ENCODE measurements at places on chromosomes 13 and 19.

DNA sequence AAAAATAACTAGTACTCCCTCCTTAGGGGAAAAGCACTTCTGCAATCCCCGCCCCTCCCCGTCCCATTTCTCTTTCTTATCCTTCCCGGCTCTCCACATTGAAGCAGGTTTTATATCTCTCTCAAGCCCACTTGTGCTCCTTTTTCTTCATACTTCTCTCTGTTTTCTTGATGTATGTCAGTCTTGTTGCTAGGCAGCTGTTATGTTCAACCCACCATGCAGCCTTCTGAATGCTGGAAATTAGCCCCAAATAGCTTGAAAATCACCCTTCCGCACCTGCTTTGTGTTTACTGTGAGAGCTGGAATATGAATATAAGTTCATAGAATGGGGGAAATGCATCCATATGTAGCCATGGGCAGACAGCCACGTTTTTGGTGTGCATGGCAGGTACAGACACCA, 461.4 kb downstream of the MYO16 start:
- no peak for DNase-seq

GRCh38 chr19:13606156-13606555, 99.9 kb upstream of the CACNA1A start:
- no peak for DNase-seq

DNA sequence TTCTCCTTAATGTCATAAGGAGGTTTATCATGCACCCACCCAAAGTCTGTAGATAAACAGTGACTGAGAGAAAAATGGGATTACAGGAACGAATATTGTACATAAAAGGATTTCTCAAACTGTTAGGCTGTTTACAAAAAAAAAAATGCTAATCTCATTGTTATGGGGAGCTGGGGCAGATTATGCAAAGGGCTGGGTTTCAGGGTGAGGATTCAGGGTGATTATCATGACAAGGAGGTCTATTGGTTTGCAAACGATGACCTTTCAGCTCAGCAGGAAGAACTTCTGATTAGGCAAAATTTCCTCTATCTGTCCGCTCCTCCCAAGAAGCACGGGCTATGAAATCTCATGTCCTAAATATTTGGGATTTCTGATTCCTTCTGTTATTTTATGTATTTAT, 41.4 kb downstream of the NLRP12 start:
- DNase-seq, result no peak

DNA sequence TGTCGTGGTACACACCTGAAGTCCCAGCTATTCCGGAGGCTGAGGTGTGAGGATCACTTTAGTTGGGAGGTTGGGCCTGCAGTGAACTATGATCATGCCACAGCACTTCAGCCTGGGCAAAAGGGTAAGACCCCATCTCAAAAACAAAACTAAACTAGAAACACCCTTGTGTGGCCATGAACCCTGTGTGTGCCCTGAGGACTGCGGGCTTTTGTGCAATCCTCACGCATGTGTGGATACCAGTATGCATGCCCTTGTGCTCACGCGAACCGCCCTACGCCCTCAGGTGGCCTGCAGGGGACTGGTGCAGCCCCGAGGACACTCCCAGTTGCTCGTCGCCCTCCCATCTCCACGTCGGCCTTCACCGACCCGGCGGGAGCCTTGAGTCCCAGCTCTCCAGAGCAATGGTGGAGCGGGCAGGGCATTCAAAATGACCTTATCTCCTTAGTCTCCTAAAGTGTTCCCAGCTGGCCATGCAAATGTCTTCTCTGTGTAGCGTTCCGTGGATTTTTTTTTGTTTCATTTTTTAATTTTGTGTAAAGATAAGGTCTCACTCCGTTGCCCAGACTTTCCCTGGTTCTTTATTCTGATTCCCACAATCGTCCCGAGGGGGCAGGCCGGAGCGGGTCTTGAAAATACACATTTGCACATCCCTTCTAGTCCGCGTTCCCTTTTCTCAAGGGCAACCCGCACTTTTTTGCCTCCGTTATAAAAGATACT, 868 bp upstream of the EGLN2 start:
- peak; percentile 43 for DNase-seq

GRCh38 chr13:97328222-97328790, 105.7 kb upstream of the RAP2A start:
- DNase-seq, result no peak

DNA sequence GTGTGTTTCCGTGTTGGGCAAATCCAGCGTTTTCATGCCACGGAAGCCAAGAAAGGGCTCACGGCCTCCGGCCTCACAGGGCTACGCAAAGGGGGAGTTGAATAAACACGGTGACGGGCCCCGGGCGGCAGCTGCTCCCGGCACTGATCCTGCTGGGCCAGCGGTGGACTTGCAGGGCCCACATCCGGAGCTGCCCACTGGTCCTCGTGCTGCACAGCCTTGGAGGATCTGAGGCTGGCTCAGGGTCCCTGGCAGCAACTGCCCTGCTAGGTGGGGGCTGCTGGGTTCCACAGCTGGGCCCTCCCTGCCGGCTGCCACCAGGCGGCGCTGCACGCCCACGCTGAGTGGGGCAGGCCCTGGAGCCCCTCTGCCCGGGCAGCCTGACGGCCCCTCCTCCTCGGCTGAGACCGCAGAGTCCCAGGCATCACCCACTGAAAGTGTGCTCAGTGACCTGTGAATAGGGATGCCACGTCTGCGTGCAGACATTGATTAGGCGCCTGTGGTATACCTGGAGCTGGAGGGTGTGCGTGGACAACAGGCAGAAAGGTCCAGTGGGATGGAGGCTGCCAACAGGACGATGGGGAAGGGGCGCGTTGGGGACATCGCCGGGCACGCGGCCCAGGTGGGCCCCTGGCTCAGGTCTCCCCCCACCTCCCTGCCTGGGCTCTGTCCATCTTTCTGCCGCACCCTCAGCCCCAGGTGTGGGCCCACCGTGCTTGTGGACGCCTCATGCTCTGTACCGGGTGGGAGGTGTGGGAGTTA, 5.3 kb upstream of the HCN2 start:
- DNase-seq, result no peak

DNA sequence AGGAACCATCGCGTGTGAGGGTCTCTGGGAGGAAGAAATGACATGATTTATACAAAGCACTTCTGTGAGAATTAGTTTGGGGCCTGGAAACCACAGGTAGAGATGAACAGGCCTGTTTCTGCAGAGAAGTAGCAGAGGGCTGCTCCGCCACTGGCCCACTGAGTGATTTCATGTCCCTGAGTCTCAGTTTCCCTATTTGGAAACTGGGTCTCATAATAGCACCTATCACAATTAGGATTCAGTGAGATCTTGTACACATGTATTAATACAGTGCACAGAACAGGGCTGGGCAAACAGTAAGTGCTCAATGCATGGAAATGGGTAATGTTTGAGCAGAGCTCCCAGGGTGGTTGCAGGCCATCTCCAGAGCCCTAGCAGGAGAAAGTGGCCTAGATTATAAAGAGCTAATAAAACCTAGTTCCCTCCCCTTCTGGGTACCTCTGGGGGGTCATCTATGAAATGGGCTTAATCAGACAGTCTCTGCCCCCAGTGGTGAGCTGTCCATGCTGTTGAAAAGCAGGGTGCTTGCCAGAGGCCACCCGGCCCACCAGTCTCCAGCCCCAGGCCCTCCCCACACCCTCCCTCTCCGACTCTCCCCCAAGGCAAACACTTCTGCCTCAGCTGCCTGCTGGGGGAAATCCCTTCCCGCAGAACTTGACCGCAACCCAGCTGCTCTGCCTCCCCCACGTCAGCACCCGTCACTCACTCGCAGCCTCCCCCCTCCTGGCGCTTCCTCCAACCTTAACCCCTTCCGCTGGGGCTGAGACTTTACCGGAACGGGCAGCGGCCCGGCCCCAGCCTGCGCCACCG, 4.5 kb downstream of the BCL3 start:
- no peak for DNase-seq

GRCh38 chr13:108962654-108963053, 333.2 kb downstream of the MYO16 start:
- DNase-seq, result no peak
